ENCODE measurements at places on chromosomes 6 and 20.

DNA sequence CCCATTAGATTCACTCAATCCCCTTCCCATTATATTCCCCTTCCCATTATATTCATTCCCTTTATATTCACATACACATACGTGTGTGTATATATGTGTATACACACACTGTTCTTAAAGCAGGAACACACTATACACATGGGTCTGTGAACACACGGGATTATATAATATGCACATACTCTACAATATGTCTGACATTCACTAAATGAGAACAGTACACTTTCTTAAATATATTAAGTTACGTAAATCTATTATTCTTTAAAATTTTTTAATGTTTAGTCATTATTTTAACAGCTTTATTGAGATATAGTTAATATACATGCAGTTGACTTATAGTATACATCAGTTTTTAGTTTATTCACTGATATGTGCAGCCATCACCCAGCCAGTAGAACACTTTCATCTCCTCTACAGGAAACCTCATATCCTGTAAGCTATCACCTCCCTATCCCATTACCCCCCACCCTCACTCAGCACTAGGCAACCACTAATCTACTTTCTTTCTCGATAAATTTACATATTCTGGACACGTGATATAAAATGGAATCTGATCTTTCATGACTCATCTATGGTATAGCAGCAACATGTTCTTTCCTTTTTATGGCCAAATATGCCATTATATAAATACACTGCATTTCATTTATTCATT, 13.9 kb upstream of the SUMO4 start:
- no peak for DNase-seq

- no peak for DNase-seq
These were observed 40.9 kb downstream of the LY86 start for GRCh38 chr6:6629402-6629801.

GRCh38 chr6:170040115-170040500, 250.8 kb downstream of the DLL1 start:
- DNase-seq: no peak

- DNase-seq: no peak
These were observed 84.7 kb downstream of the CD164 start for GRCh38 chr6:109297406-109298110.

- DNase-seq: no peak
These were observed 137.7 kb upstream of the HEY2 start for GRCh38 chr6:125611573-125612344.

DNA sequence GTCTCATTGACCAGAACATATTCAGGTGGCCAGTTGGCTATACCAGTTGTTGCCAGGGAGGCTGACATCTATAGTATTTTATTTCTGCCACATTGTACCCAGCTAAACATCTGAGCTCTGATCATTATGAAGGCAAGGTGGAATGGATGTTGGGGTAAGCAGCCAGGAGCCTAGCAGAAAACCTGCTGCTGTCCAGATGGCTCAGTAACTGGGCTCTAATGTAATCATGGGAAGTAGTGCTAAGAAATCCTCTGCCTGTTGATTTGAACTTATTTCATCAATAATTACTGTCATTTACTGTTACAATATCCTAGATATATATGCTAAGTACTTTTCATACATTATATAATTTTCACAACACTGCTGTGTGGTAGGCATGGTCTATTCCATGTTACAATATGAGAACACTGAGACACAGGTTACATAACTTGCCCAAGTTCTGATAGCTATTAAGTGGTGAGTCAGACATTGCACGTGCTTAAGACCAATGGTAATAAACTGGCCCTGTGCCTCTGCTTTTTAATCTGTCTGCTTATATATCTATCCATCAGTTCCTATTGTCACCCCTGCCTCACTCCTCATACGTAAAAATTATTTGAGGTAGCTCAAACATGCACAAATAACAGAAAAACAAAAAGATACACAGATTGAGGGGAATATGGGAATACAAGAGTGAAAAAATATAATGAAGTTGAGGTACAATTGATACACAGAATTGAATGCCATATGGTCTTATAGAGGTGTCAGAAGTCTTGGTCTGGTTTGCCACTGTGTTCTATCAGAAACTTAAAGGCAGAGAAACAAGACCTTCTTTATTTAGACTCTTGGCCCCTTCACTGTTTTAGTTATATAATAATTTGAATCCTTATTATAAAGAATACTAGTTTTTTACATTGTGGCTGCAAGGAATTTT, 25.2 kb downstream of the TBPL1 start:
- no peak for DNase-seq

DNA sequence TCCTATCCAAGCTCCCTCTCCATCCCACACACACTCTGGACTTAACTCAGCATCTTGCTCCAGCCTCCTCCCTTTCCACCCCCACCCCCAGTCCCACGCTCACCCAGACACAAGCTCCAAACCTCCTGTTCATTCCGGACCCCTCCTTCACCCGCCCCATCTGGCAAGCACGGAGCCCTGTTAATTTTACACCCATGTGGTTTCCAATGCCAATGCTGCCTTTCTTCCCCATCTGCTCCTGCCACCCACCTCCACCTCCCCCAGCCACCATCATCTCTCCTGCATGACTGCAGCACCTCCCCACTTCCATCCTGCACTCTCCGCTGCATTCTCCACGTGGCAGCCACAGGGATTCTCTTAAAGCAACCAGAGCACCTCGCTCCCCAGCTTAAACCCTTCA, 9.9 kb upstream of the CDK5RAP1 start:
- DNase-seq: no peak

GRCh38 chr6:163398815-163399214, 15.7 kb upstream of the QKI start:
- no peak for DNase-seq

GRCh38 chr6:133230052-133230451, 11.1 kb upstream of the EYA4 start:
- DNase-seq: no peak
